ENCODE measurements at places on chromosomes 6 and 20.
A peak's percentile ranks its signal among the peaks of the same experiment; 100 is the strongest.

GRCh38 chr20:43736588-43737158 is 9.9 kb upstream of the GTSF1L start:
- DNase-seq = no peak

- DNase-seq = no peak
Observed at GRCh38 chr6:127934956-127935355, 34.1 kb upstream of the THEMIS start.

DNA sequence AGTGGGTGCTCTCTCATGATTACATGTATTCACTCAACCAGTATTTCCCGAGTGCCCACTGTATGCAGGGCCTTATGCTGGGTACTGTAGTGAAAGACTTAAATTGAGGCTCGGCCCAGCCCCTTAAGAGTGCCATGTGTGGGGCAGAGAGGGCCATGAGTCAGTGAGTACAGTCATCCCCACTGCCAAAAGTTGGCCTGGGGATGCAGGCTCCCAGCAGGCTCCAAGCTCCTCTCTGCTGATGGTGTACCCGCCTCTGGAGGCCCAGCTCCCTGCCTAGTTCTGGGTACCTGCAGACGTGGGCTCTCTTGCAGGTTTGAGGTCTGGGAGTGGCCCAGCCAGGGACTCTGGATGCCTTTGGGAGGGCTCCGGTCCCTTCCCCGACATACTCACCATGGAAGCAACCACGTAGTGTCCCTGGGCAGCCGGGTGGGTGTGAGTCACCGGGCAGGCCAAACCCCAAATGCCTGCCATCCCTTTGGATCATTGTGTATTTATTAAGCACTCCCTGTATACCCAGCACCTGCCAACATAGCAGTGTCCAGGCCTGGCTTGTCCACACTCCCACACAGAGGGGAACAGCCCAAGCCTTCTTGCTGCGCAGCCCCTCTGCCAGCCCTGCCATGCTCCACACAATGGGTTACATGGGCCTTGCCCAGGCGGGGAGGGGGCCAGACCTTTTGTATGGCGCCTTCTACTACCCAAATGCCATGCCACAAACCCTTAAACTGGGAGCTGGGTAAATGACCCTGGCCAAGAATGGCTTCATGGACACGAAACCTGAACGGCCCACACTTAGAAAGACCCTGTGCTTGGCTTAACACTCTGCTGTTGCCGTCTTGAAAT is 153.6 kb downstream of the VEGFA start:
- DNase-seq = no peak

DNA sequence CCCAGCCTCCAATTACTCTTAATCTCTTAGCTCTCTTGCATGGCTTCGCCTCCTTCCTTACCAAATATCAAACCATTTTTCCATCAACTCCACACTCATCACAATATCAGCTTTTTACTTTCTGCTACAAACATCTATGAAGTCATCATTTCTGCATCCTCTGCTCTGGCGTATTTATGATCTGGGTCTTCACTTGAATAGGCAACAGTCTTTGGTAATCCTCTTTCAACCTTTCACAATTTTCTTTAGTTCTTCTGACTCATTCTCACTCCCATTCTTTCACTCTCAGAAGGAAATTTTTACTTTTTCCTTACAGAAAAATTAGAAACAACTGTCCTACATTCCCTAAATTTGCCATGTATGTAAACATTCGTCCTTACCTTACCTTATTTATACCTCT is 522.4 kb downstream of the HDGFL1 start:
- no peak for DNase-seq

GRCh38 chr20:19047951-19048296 is 164.5 kb upstream of the SLC24A3 start:
- no peak for DNase-seq

DNA sequence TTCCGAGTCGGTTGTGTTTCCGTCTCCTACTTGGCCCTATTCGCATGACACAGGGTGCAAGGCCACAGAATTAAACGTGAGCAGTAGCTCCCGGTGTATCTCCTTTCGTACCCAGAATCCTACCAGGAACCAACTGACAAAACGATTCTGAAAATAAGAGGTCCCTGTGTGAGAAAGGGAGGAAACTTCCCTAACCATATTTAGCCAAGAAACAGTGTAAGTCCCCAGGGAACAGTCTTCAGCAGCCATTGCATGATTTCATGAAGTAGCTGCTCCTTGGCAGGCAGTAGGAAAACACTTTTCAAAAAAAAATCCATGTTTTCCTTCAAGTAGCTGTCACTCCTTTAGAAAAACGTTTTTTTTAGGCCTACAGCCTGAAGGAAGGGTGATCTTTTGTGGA is 46.9 kb downstream of the PDE10A start:
- no peak for DNase-seq

GRCh38 chr6:35057449-35058357 is 83.4 kb downstream of the TCP11 start:
- DNase-seq = no peak

GRCh38 chr20:62825986-62826645 is 9.3 kb downstream of the COL9A3 start:
- no peak for DNase-seq

GRCh38 chr20:59157961-59158541 is 5.6 kb upstream of the ZNF831 start:
- no peak for DNase-seq

GRCh38 chr6:93017213-93017612 is 402.1 kb downstream of the EPHA7 start:
- DNase-seq = no peak

DNA sequence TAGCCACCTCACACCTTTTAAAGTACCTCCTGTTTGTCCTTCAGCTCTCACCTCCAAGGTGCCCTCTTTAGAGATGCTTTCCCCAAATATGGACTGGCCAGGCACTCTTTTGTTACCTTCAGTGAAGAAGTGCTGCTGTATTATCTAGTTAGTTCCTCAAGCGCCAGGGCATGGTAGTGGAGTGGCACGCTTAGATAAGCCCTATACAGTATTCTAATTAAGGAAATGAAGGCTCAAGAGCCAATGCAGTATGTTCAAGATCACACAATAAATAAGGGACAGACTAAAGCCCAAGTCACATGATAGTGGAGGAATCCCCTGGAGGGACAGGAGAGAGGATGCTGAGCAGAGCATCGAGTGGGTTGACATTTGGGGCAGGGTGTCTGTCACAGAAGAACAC is 28.5 kb upstream of the GFOD1 start:
- DNase-seq = no peak

- no peak for DNase-seq
Observed at GRCh38 chr6:71347119-71347518, 58.5 kb downstream of the OGFRL1 start.

GRCh38 chr6:158387578-158387977 is 75.3 kb downstream of the TULP4 start:
- no peak for DNase-seq

DNA sequence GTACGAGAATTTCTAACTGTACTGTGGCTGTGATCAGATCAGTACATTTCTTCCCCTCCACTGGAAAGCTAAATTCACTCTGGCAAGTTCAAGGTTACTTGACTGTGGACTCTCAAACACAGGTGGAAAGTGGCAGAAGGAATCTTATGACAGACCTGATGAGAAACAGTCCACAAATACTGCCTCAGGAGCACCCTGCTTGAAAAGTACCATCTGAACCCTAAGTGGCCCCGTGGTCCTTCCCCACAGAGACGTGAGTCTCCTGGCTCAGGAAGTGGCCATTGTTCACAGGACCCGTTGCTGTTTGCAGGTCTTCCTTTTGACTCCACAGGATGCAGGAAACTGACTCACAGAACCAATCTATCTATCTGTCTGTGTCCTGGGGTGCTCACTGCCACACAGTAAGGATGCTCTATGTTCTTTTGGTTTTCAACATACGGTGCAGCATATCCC is 47.5 kb upstream of the NHSL1 start:
- DNase-seq = peak; percentile 13
